Stimulated activated CD8-positive, alpha-beta memory T cell treated with anti-CD3 and anti-CD28 coated beads, Interleukin-15, amount 100 ng/mL, for 1 hour (primary cell): ENCODE measurements at places on chromosomes 12 and 14.

DNA sequence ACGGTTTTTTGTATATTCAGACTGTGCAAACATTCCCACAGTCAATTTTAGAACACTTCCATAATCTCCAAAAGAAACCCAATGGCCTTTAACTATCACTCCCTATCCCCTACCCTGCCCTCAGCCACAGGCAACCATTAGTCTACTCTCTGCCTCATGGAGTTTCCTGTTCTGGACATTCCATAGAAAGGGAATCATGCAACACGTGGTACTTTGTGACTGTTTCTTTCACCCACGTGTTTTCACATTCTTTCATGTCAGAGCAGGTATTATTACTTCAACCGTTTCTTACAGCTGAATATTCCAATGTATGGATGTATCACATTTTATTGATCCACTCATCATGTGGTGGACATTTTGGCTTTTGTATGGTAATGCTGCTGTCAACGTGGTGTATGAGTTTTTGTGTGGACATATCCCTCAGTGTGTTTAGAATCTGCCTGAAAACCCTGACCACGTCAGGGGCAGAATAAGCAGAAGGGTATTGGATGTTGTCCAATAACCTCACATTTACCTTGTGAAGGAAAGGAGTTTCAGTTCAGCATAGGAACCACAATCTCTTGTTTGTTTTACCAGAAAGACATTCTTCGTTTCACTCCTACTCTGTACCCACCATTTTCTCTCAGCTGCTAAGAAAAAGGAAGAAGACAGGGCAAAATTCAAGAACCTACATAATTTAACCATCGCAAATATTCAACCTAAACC is 107.5 kb upstream of the DYRK2 start:
- DNase-seq = no peak

DNA sequence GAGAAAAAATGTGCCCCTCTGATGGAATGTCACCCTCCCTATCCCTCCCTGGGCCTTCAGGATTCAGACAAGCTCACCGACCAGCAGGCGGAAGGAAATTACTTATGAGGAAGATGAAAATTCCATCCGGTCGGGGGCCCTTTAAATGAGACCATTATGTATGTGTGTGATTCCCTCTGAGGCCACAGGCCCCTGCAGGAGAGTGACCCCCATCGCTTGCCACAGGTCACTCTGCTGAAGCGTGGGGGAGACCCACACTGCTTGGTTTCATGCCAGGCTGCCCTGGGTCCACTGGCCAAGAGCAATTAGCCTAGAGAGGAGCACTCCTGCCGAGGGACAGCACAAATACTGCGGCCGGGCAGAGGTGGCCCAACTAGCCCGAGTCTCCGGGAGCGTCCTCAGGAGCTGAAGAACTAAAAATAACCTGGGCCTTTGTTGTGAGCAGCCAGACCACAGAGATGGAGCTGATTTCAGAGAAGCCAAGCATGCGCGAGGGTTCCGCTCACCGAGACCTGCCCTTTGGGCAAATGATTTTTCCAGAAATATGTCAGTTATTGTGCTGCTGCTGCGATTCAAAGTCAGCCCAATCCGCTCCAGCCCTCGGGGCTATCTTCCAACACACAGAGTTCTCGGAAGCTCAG is 276.4 kb downstream of the DPF3 start:
- DNase-seq = no peak

DNA sequence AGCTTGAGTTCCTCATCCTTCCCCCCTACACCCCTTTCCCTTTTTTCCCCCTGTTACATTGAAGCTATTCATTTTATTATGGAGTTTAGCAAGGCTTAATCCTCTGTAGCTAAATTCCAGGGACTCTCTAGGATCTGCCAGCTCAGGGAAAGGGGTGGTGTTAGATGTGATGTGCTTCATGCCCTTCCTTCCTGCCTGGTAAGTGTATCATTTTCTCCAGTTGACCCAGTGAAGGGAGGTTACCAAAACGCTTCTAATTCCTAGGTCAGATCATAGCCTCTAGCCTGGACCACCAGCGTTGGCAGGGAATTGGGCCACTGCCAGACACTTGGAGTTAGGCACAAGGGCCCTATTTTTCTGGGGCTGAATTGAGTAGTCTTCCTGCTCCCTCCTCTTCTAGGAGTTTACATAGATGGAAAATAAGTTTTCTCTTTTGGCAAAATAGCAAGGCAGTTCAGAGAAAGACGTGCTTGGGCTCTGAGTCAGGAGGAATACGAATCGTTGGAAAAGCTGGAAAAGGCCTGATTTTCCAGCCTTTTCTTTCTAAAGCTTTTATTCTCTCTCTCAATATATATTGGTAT is 88.3 kb downstream of the NPAS3 start:
- no peak for DNase-seq

GRCh38 chr12:77537663-77538062 is 293.0 kb upstream of the NAV3 start:
- DNase-seq = no peak

DNA sequence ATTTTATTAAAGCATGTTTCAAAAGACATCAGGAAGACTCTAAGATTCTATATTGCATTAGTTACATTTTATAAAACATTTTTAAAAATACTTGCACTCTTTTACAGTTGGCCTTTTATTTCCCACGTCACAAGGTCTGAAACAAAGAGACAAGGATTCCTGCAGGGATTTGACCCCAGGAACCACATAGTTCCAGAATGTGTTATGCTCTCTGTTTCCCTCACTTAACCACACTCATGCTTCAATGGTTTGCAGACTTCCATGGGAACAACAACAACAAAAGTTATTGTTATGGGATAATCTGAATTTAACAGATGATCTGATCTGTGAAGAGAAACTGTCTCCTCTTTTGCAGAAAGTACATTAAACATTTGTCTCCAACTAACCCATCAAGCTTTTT is 104.3 kb upstream of the PPFIA2 start:
- DNase-seq = no peak

- DNase-seq = no peak
These were observed 750 bp upstream of the DBX2 start for GRCh38 chr12:45051572-45052125.

DNA sequence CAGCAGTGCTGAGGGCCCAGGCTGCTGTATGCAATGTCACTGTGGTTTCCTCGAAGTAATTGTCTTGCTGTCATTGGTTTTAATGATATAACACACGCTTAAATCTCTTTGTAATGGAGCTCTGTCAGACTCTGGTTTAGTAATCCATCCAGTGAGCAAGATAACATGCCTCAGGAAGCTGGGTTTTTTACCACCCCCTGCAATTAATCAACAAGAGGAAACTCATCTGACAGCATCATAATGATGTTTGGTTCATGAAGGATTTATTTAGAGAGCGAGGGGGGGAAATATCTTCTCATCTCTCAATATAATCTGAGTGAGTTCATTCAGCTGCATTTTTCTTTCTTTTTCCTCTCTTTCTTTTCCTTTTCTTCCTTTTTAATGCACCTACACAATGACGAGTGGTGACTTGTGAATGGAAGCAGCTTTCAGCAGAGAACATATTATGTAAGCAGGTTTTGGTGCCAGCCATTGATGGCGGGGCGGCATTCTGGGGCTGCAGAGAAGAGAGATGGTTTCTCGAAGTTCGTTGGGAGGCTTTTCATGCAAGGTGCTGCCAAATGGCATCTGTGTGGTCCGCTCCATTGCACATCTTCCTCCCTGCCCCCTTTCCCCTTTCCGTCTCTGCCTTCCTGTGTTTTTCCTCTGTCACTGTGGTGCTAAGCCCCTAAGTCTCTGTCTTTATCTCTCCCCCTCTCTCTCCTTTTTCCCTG is 6.7 kb downstream of the RPH3A start:
- no peak for DNase-seq

DNA sequence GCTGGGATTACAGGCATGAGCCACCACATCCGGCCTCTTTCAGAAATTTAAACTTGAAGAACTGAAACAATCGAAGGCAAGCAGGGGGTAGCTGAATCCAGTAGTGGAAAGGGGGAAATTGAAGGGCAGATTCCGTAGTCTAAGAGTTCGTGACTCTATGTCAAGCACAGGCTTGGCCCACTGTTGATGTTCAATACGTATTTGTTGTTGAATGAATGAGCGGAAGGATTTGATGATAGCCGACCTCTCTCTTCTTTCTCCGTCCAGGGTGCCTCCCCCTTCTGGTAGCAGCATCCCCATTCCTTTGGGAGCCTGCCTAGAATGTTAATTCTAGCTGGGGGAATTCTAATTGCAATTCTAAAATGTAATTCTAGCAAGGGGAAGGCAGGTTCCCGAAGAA is 59.8 kb upstream of the MED13L start:
- no peak for DNase-seq

DNA sequence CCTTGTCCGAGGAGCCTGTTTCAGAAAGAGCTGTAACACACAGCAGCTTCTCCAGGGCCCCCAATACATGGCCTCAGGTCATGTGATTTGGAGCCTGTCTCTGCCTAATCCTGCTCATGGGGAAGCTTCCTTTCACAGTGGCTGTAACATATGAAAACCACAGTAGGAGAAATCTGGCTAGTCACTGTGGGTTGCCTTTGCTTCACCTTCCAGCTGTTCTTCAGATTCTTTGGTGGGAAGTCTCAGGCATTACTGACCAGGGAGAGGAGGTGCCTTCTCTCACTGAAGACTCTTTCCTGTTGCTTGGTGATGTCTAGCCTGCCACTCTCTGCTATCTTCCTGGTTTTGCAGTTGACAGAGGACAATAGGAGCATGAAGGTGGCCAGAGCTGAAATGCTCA is 350.6 kb downstream of the DPF3 start:
- no peak for DNase-seq

DNA sequence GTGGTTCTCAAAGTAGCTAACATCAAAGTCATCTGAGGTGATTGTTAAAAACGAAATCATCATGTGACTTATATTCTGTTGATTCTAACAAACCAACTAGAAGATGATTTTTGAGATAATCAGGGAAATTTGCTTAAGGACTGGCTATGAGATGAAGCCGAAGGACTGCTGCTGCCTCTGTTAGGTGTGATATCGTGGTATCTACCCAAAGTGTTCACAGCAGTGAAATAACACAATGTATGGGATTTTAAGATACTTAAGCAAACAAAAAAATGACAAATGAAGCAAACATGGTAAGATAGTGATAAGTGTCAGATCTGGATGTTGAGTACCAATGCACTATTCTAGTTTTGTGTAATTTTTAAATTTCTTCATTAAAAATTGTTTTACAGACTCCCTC is 59.1 kb downstream of the GXYLT1 start:
- no peak for DNase-seq

DNA sequence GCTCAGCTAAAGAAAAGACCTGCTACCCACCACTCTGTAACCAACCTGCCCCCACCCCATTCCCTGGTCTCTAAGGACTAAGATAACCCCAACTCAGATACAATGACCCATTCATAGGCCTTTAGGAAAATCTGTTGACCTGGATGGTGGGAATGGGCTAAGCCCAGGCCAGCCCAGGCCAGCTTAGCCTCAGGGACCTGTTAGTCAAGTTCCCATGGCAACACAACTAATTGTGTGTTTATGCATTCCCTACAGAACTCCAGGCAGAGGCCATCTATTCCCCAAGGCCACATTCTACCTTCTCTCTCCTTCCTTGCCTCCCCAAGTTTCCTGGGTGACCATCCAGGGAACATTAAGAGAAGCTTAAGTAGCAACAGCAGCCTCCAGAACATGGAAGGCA is 16.1 kb upstream of the KRT8 start:
- no peak for DNase-seq

DNA sequence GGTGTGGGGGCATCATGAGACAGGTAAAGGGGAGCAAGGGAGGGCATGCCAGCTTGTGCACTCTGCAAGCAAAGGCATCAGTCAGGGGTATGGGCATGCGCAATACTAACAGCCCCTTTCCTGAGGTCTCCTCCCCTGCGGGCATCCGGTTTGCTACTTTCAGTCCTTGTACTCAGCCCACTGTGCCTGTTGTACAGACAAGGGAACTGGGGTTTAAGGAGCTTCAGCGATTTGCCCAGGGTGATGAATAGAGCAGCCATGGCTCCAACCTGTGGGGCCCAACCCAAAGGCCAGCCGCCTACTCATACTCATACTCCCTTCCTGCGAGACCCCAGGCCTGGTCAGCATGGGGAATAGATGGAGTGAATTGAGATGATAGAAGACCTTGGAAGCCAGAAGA is 66.7 kb downstream of the GALNT16 start:
- no peak for DNase-seq

DNA sequence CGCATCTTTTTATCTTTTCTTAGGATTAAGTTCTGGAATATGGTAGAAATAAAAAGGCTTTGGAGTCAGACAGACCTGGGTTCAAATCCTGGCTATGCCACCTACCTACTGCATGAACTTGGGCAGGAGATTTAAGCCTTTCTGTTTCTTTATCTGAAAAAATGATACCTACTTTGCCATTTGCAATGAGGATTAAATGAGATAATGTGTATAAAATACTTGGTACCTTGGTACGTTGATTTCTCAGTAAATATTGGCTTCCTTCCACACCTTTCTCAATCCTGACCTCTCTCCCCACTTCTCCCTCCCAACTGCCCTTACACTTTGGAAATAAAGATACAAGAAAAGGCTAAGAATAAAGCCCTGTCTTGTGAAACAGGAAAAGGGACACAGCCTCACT is 172.6 kb downstream of the PAX9 start:
- DNase-seq = no peak

- DNase-seq = no peak
These were observed 242.7 kb upstream of the KRR1 start for GRCh38 chr12:75754141-75754540.

DNA sequence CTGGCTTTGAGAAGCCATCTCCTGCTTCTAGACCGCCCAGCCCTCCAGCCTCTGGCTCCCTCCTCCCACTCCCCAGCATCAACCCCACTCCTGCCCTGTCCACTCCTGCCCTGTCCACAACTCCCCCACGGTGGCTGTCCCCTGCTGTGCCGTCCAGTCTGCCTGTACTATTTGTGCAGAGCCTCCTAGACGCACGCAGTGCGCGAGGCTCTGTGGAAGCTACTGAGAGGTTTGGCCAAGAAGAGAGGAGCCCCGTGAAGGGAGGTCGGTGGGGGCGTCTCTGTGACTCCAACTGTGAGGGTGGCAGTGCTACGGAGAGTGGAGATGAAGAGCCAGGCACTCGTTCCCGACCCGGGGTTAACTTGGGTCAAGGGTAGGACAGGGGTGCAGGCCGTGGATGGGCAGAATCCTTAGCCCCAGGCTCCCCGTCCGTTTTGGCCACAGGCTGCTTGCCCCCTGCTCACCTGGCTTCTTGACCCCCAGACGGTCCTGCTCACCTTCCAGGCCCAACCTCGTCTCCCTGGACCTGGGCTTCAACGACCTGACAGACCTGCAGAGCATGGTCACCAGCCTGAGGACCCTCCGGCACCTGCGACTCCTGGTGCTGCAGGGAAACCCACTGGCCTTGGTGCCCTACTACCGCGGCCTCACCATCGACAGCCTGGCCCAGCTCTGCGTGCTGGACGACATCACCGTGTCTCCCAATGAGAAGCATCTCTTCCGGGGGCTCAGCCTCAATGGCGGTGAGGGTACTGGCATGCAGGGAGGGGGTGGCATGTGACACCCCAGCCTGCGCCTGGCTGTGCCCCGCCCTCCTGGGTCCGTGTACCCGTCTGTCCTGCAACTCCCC is 6.9 kb downstream of the LRRC43 start:
- DNase-seq = no peak

GRCh38 chr14:50531595-50532501 is 521 bp downstream of the MAP4K5 start:
- DNase-seq = no peak
